ENCODE measurements at places on chromosomes 6 and 20.

DNA sequence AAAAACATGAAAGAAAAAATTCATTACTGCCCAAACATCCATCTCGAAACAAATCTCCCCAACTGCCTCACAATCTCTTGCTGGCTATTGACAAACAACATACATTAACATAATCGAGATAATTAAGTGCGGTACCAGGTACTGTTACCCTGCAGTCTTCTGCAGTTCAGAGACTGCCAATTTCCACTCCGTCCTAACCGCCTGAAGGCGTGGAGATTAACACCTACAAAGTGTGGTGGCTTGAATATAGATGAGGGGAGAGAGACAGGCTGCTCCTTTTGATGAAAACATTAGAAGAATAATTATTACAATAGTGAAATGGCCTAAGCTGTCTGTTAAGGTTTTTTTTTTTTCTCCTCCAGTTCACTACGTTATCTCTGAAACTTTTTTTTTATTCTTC lies 258.9 kb upstream of the SOX4 start:
- no peak for DNase-seq

DNA sequence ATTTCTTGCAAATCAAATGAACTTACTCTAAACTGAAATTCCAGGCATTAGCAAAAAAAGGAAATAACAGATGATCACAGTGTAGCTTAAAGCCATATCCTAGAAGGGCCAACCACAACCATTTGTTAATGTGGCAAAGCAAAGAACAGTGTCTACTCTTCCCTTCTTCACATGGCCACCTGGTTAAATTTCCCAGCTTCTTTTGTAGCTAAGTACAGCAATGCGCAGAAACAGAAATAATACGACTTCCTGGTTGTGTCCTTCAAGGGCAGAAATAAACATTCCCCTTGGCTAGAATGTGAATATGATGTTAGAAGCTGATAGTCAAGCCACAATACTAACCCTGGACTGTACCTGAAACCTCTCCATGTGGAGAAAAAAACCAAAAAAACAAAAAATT lies 9.6 kb downstream of the SNX3 start:
- DNase-seq = no peak

- DNase-seq = no peak
These were observed 56.4 kb upstream of the VSTM2L start for GRCh38 chr20:37846573-37846972.

DNA sequence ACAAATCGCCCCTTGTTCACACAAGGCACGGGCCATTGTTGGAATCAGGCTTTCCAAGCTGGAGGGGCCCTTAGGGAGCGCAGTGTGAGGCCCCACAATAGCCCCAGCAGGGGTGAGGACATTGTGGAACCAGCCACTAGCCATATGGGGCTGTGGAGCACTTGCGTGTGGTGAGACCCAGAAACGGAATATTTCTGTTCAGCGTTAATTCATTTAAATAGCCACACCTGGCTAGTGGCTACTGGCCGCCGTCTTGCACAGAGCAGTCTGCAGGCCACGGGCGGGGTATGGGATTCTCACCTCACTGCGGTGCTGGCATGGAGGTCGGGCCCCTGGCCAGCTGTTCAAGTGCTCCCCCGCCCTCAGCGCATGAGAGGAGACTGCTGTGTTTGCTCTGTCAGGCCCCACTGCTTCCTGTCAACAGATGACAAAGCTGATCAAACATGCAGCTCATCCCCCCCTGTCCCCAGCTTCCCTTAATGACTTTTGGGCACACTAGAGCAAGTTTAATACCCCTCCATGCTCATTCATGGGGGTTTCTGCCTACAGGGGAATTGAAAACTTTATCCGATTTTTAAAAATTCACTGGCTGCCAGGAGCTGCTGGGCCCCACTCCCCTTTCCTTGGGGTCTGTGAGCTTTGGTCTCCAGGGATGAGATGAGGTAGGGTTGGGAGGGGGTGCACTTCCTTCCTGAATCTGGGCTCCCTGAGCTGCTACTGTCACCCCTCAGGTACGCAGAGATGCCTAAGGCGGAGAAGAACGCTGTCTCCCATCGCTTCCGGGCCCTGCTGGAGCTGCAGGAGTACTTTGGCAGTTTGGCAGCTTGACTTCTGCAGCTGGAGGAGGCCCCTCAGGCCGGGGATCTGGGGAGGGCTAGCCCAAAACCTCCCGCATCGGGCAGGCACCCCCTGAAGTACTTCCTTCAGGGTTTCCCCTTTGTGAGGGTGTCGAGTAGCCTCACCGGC lies 13.6 kb downstream of the ITPA start:
- peak; percentile 83 for DNase-seq

- DNase-seq = no peak
These were observed 136.7 kb downstream of the SOBP start for GRCh38 chr6:107626645-107627044.

- DNase-seq = peak; percentile 25
These were observed 1.9 kb upstream of the FOXF2 start for GRCh38 chr6:1387538-1387875.

DNA sequence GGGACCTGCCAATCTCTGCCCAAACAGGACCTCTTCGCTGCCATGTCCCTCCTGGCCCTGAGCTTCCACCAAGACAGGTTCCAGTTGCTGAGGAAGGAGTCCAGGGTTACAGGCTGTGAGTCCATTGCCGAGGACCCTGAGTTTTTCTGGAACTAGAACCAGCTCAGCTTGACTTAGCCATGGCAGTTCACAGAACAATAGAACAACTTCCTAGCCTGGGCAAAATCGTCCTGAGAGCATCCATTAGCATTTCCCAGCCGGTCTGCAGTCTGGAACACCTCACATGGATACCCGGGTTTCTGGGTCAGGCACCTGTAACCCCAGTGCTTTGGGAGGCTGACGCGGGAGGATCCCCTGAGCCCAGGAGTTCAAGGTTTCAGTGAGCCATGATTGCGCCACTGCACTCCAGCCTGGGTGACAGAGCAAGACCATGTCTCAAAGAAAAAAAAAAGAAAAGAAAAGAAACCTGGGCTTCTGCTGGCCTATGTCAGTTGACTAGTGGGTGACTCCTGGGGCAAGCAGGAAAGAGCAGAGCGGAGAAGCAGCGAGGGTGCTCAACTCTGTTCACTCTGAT lies 90.3 kb downstream of the TCP11 start:
- peak; percentile 4 for DNase-seq

GRCh38 chr6:16146028-16146427 lies 17.1 kb downstream of the MYLIP start:
- DNase-seq = no peak

DNA sequence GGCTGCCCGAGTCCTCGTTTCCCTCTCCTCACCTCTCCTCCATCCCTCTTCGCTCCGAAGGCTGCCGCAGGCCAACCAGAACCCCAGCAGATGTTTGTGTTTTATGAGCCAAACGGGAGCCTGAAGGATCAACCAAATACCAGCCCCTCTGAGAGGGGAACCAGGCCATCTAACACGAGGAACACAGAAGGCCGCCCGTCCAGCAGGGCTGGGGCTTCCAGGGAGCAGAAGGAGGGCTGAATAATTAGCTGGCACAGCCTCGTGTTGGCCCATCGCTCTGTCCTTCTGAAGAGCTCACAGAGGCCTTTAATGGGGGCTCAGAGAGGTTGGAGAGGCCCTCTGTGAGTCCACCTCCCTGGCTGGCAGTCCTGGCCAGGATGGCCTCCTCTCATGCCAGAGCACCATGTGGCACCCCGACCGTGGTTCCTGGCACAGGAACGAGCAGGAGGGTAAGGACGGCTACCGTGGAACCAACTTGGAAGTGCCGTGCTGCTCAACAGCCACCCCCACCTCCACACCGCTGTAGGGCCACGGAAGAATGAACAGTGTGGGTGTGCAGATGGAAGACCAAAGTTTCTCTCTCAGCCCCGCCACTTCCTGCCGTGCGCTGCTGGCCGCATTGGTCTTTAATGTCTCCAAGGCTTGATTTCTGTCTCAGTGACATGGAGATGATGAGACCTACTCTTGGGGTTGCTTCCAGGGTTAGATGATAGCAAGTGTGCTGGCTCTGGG lies 155.2 kb downstream of the SCML4 start:
- peak; percentile 84 for DNase-seq

GRCh38 chr6:170208651-170209353 lies 82.1 kb downstream of the DLL1 start:
- peak; percentile 18 for DNase-seq

Data from GM13976 (cell line).